CD4-positive, alpha-beta T cell treated with Interleukin-1 beta for 1 hour (primary cell): ENCODE measurements at places on chromosomes 2 and 18.

- no peak for DNase-seq
Measured at GRCh38 chr2:44168681-44169154, at the start of gene PPM1B. Gene PPM1B (plus strand): TSS chr2:44168875. CDS start chr2:44201200, 32,325 bp downstream.

DNA sequence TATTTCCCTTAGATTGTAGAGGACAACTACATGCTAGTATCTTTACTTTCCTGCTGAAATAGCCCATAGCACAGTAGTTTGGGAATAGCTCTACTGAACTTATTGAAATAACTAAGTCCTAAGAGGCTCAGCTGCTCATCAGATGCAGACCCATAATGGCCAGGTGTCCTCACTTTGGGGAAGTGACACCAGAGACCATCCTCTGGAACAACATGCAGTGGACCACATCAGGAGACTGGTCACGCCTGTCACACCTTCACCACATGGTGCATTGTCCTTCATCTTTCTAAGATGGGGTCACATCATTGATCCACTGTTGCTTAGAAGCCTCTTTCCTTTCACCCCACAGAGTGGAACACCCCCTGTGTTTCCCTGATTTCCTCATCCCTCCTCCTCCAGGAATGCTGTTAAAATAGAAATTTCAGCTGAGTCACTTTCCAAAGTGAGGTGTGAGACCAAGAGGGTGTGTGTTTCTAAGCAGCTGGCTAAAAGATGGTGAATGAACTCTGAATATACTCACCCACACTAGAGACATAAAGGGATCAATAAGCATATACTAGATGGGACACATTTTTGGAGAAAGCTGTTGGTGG is 215.2 kb upstream of the LRRTM1 start:
- no peak for DNase-seq

GRCh38 chr2:31075431-31075830 is 62.8 kb downstream of the GALNT14 start:
- no peak for DNase-seq

DNA sequence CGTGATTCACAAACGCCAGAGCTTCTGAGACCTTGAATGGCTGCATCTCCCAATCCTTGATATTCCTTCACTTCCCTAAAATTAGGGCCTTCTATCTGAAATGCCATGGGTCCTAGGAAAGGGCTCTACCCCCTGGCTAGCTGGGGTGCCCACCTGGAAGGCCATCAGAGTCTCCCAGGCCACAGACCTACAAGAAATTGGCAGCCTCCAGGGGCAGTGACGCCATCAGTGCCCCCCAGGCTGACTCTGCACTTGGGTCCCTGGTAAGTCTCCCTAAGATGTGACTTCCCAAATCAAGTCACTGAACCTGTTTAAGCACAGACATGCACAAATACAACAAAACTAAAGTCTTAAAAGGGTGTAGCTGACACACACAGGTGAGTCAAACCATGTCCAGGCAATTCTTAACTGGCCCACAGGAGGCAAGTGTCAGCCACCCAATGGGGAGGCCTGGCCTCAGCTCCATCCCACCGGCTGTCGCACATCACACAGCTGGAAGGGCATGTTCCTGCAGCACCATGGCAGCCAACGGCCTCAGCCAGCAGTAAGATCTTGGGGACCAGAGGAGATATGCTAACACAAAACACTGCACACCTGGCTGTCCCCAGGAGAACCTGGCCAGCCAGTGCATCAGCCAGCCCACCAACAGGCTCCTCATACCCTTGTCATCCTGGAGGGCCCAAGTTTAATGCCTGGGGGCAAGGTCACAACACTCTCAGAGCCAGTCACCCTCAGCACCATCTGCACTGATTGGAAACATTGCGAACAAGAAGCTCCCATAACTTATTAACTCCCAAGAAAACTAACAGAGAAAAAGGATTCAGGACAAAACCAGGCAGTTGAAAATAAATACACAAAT is 5.2 kb downstream of the PARD6G start:
- DNase-seq, result no peak

DNA sequence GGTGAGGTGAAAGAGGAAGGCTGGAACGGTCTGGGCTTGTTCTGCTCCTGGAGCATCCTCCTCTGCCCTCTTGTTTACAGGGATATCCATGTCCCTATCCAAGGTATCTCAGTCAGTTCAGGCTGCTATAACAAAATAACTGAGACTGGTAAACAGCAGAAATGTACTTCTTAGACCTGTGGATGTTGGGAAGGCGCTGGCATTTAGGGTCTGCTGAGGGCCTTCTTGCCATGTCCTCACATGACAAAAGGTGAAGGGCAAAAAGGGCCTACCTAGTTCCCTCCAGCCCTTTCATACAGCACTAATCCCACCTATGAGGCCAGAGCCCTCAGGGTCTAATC is 65.6 kb downstream of the INPP4A start:
- no peak for DNase-seq

- DNase-seq, result no peak
Measured at GRCh38 chr2:216392945-216393840, 19.1 kb upstream of the SMARCAL1 start.

DNA sequence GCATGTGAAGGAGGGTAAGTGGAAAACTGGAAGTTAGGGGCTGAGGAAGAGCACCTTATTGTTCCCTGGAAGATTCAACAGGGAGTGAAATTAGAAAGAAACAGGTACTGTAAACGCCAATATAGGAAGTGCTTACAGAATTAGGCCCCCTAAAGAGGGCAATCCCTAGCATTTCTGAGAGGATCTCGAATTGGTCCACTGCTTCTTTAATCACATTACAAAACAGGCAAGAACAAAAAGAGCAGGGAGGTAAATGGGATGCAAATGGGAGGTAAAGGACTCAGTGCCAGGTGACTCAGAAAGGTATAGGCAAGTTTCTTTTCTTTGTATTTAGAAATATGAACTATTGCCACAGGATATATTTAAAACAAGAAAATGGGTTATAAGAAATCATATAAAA is 116.4 kb upstream of the FANCL start:
- DNase-seq, result no peak

- DNase-seq, result no peak
Measured at GRCh38 chr2:3292416-3292815, 85.2 kb downstream of the EIPR1 start.

DNA sequence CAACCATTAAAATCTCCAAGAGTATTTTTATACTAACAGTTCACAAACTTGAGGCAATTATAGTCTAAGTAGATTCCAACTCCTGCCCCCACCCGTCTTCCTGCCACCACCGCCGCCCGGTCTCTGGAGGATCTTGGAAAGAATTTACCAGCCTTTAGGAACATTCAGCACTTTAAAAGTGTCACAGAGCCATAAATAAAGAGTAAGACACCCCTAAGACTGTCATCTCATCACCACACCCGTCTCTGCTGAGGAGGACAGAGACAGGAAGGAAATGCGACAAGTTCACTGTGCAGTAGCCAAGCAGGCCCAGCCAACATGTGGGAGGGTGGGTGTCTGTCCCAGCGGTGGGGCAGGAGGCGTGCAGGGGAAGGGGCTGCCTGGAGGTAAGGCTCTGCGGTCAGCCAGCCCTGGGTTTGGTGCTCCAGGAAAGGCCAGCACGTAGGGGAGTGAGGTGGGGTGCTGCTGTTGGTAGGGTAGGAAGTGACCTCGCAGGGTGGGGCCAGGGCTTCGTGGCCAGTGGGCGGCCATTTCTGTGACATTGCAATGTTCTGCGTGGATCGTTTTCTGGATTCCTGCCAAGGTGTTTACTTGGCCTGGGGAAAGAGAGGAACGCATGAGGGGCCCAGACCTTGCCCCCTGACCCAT is 111.6 kb downstream of the FAM210A start:
- peak; percentile 42 for DNase-seq

DNA sequence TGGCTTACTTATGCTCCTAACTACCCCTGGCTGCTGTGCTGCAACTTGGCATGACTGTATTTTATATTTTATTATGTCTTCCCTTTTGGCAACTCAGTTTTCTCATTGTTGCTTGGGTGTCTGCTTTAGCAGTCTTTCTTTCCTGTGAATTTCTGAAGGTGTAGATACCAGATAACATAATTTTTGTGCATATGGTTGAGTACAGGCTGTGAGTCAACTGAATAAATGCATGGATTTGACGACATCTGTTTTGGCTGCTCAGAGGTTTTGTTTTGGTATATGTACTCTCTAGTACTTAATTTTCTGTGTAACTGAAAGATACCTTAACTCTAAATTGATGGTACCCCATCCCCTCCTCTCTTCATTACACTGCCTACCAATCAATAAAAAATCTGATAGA is 303.1 kb downstream of the PTPRM start:
- no peak for DNase-seq

DNA sequence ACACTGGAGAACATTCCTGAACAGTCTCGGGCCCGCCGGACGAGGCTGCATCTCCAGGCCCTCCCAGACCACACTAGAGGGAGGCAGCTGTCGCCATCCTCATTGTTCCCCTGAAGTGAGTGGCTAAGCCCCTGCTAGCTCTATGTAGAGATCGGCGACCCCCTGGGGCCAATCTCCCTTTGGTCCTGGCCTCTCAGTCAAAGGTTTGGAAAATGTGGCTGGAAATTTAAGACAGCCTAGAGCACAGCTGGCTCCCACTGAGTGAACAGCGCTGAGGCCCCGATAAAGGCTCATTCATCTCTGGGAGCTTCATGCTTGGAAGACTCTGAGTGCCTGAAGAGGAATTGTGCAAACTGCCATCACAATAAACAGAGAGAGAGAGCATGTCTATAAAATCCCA is 360.3 kb downstream of the CLIP4 start:
- DNase-seq, result no peak

- no peak for DNase-seq
Measured at GRCh38 chr2:136062066-136062837, 55.7 kb downstream of the CXCR4 start.

GRCh38 chr18:25239581-25240419 is 112.2 kb downstream of the ZNF521 start:
- DNase-seq, result no peak

- no peak for DNase-seq
Measured at GRCh38 chr2:221655300-221655699, 83.2 kb upstream of the EPHA4 start.

- DNase-seq, result no peak
Measured at GRCh38 chr2:45886171-45886663, 234.7 kb downstream of the PRKCE start.

GRCh38 chr18:63924551-63924950 is 16.8 kb downstream of the SERPINB10 start:
- DNase-seq, result no peak

GRCh38 chr2:50582164-50582563 is 449.8 kb downstream of the NRXN1 start:
- DNase-seq, result no peak

DNA sequence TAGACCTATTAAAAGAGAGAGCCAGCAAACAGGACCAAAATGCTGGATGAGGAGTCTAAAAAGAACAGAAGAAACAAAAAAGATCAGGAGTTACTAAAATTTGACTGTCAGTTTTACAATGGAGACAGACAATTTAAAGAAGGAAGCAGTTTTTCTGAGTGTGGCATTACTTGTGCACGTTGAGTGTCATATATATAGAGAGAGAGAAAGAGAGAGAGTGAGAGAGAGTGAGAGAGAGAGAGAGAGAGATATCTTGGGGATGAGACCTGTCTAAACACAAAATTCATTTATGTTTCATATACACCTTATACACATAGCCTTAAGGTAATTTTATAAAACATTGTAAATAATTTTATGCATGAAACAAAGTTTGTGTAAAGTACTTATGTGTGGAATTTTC is 2.1 kb upstream of the GALNT3 start:
- DNase-seq, result no peak

- no peak for DNase-seq
Measured at GRCh38 chr18:57542812-57543427, 43.6 kb downstream of the FECH start.

- DNase-seq, result no peak
Measured at GRCh38 chr2:120683081-120683480, 52.6 kb upstream of the GLI2 start.

DNA sequence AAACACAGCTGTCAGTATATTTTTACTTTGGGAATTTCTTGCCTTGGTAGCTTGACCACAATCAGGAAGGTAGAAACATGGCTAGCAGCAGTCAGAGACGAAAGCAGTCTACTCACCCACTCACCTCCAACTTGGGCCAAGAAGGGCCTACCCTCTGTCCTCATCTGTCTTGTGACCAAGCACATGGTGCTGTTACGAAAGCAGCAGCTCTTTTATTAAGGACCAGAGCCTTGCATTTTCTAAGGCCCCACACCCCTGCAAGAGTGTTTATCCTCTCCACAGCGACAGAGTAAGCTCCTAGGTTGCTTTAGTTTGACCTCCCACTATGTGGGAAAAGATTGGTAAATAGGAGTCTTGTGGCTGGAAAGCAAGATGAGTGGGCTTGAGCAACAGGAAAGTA is 31.3 kb upstream of the MSTN start:
- DNase-seq, result no peak

GRCh38 chr2:95041824-95042442 is 16.4 kb downstream of the MAL start:
- no peak for DNase-seq

DNA sequence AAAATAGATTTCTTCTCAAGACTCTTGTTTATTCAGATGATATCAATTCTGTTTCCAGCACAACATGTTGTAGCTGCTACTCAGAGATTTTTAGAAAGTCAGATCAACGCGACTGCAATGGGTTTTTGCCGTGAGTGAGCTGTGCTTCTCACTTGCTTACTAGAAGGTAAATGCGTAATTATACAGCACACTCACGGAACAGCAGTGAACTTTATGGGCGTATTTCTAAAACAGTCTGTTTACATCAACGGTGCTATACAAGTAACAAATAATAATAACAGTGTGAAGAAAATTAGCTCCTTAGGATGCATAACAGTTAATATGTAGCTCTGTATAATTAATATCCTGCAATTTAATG is 533.6 kb downstream of the RNF144A start:
- DNase-seq, result peak; percentile 15

- peak; percentile 89 for DNase-seq
Measured at GRCh38 chr18:32091724-32092421, at the start of gene RNF138. Gene RNF138 (plus strand): TSS chr18:32091874. CDS start chr18:32092777, 903 bp downstream.

DNA sequence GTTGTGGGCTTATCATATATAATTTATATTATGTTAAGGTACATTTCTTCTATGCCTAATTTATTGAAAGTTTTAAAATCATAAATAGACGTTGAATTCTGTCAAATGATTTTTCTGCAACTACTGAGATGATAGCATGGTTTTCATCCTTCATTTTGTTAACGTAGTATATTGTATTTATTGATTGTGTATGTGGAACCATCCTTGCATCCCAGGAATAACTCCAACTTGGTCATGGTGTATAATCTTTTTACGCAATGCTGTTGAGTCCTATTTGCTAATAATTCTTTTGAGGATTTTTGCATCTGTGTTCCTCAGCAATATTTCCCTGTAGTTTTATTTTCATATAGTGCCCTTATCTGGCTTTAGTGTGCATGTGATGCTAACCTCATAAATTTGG is 152.7 kb downstream of the ADCYAP1 start:
- DNase-seq, result no peak

- no peak for DNase-seq
Measured at GRCh38 chr2:177282181-177282641, 17.7 kb upstream of the NFE2L2 start.

GRCh38 chr2:23385748-23386338 is 864 bp downstream of the KLHL29 start:
- DNase-seq, result no peak

- no peak for DNase-seq
Measured at GRCh38 chr2:30869988-30870387, 62.7 kb upstream of the CAPN13 start.
